ENCODE measurements at places on chromosomes 16 and 17.
A peak's percentile ranks its signal among the peaks of the same experiment; 100 is the strongest.

- peak; percentile 23 for DNase-seq
Observed at GRCh38 chr16:71626018-71626857, at the start of gene MARVELD3. MARVELD3 (plus strand) TSS chr16:71626184; CDS start chr16:71626230, 46 bp downstream.

DNA sequence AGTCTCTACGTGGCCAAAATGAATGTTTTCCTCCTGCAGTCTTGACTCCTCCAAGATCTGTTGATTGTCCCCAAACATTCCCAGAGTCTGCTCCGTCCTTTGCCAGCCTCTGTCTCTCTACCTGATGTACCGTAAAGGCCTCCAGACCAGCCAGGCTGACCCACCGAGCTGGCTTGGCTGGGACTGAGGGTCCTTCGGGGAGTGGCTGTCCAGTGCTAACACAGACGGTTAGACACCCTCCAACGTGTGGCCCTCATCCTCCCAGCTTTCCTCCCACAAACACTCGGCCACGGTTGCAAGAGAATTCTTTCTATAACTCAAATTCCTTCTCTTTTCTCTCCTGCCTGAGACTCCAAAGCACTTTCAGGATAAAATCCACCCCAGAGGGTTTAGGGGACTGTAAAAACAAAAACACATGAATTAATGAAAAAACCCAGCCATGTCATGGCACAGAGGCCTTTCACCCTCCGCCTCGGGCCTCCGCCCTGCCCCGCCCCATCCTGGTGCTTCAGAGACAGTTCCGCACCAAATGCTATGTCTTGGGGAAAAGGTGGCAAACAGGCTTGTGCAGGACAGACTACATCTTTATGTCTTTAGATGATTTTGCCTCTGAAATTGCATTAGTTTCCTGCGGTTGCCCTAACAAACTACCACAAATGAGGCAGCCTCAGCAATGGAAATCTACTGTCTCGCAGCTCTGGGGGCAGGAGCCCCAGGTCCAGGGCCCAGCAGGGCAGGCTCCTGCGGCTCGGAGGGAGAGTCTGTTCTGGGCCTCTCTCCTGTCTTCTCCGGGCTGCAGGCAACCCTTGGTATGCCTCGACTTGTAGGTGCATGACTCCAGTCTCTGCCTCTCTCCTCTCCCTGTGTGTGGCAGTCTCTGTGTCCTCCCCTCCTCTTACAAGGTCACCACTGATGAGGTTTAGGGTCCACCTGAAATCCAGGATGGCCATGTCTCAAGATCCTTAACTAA lies 72.5 kb upstream of the CBX4 start:
- no peak for DNase-seq

DNA sequence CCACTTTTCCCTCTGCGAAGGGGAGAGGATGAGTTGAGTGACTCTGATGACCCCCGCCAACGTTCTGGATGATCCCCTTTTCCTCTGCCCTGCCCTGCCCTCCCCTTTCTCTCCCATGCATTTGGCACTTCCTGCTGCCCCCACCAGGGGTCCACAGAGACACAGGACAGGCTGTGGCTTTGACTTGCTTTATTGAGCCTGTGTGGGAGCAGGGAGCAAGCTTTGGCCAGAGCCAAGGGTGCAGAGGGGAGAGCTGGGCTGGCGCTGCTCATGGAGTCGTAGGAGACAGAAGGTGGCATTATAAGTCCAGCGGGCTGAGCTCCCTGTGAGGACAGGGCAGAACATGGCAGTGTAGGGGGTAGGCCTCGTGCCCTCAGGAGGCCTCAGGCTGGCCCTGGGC lies 1.6 kb downstream of the PPY start:
- peak; percentile 71 for DNase-seq

DNA sequence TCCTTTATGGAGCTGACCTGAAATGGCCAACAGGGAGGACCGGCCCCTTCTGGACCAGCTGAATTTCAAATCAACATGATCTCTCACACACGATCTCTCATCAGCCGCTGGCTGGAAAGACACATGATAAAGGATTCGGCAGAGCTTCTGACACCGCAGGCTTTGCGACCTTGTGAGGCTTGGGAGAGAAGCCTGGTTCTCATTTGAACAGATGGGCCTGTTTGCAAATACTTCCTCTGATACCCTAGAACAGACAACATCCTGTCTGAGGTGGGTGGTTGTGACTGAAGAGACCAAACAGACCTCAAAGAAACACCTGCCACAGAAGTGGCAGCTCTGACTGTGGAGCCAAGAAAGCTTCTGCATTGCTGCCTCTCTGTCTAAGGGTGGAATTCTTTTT lies 77.9 kb upstream of the SDK2 start:
- DNase-seq = no peak

- DNase-seq = no peak
Observed at GRCh38 chr16:73028721-73029361, 19.1 kb downstream of the ZFHX3 start.

DNA sequence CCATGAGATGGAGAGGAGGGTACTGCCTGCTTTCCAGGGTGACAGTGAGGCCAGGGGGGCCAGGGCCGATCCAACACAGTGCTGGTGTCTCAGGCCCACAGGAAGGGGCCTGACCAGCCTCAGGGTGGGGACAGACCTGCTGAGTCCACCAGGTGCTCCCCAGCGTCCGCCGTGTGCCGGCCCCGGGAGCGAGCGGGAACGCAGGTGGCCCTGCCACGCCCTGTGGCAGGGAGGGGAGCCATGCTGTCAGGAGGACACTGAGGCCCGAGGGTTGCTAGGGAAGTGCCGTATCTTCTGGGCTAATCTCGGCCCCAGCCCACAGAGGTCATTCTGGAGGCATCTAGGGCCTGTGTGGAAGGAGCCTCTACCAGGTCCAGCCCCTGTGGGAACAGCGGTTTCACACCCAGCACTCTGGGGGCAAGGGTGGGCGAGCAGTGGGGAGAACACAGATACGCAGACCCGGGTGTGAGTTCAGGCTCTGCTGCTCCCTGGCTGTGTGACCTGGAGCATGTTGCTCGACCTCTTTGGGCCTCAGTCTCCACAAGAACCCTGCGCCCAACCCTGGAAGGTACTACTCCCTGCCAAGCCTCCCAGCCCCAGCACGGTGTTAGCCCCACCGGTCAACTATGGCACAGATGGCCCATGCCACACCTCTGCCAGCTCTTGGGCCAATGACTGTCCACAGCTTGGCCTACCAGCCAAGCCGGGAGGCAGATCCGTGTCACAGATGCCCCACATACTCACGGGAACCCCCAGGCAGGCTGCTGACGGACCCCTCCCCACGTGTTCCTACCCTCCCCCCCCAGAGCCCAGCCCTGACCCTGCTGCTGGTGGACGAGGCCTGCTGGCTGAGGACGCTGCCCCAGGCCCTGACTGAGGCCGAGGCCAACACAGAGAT lies 43.9 kb upstream of the ZC3H18 start:
- no peak for DNase-seq

- no peak for DNase-seq
Observed at GRCh38 chr17:1975573-1975972, 49.6 kb downstream of the RTN4RL1 start.

DNA sequence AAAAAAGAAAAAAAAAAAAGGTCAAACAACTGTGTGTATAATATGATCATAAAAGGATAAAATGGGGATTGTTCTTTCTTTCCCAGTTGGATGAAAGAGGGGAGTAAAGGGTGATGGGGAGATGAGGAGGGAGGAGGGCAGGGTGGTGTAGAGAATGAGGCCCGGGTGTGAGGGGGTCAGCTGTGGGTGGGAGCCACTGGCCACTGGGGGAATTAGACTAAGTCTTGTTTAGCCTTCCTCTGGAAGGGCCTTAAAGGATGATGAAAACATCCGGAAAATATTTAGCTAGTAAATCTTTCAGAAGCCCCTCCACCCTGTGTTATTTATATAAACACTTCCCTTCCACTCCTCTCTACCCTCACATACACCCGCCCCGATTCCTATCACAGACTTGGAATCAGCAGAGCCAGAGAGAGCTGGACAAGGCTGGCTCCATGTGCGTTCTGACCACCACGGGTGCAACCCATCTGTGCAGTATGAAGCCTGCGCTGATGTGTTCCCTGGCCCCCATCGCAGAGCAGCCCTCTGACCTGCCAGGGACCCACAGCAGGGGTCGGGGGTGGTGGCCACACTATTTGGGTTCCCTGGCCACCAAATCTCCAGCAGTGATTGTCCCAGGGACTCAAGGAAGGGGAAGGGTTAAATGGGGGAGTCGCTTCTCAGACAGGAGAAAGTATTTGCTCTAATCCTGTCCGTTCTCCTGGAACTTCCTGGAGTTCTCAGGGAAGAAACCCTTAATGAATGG lies 72.7 kb downstream of the GAS7 start:
- DNase-seq = no peak

DNA sequence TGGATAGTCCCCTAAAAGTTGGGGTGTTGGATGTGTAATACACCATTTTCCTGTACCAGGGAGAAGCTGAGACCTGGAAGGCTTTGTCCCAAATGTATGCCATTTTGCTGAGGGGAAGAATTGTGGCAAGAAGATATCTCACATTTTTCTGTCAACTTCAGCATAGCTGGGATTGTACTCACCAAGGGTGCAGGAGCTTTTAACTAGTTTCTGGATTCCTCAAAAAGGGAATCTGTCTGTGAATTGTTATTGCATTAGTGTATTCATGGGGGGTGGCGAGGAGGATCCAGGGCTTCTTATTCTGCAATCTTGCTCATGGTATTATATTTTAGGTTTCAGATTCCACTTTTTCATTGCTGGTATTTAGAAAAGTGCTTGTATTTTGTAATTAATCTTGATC lies 208.2 kb upstream of the MYOCD start:
- no peak for DNase-seq

GRCh38 chr17:60792250-60792898 lies 114.7 kb downstream of the BCAS3 start:
- DNase-seq = no peak

- no peak for DNase-seq
Observed at GRCh38 chr17:49404906-49405305, 9.8 kb downstream of the PHB1 start.

DNA sequence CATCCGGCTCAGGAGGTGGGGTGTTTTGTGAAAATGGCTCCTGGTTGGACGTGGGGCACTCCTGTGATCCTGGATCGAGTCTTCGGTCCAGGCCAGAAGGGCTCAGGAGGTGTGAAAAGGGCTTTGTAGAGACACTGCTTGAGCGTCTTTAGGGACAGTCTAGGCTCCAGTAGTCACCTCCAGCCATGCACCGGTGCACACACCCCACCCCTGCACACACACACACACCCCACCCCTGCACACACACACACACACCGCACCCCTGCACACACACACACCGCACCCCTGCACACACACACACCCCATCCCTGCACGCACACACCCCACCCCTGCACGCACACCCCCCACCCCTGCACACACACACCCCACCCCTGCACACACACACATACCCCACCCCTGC lies 19.1 kb downstream of the CHMP1A start:
- DNase-seq = no peak

DNA sequence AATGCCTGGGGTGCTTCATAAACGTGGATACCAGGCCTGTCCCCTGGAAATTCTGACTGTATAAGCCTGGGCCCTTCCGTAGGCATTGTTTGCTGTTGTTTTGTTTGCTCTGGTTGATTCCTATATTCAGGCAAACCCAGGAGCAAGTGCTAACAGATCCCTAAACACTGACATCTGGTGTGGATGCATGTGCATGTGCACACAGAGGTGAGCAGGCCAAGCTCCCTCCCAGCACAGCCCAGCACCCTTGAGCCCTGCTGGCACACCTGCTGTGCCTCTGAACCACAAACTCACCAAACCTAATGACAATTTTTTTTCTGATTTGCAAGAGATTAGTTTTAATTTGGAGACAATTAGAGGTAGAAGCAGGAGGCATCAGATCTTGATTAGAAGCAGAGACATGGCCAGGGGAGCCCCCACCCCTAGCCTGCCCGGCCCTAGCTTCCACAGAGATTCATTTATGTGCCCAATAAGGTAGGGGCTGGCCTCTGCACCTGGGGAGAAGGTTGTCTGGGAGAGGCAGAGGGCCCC lies 40.4 kb downstream of the TMEM132E start:
- no peak for DNase-seq

GRCh38 chr17:44137891-44138709 lies 3.6 kb upstream of the HROB start:
- peak; percentile 99 for DNase-seq

- no peak for DNase-seq
Observed at GRCh38 chr17:3433741-3434140, at the start of gene OR1E2. OR1E2 (minus strand) TSS chr17:3433841; CDS start chr17:3433841, 0 bp downstream.

DNA sequence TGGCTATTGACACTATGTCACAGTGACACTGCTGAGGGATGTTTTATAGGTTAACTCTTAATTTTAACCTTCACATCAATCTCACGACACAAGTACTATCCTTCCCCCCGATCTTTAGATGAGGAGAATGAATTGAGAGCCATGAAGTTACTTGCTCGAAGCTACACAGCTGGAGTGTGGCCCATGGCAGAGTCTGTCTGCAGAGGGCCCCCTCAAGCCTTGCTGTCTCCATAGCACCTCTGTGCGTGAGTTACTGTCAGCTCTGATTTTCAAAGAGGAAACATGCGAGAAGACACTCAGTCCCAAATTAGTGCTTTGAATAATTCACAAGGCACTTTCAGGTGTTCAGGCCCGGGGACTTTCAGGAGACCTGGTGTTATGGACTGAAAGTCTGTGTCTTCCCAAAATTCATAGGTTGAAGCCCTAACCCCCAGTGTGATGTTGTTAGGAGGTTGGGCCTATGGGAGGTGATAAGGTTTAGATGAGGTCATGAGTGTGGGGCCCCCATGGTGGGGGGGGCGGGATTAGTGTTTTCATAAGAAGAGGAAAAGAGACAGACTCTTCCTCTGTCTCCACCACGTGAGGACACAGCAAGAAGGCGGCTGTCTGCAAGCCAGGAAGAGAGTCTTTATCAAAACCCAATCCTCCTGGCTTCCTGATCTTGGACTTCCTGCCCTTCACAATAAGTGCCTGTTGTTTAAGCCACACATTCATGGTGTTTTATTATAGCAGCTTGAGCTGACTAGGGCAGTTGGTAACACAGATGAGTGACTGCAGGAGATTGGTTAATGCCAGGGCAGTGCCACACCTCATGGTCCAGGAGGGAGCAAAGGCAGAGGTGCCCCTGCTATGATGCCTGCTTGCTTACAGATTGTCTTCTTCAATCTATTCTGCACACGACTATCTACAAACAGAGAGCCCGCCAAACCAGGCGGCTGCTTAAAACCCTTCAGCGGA lies 281.8 kb downstream of the HAPSTR1 start:
- no peak for DNase-seq

GRCh38 chr16:23148513-23149266 lies 562 bp downstream of the USP31 start:
- peak; percentile 75 for DNase-seq

DNA sequence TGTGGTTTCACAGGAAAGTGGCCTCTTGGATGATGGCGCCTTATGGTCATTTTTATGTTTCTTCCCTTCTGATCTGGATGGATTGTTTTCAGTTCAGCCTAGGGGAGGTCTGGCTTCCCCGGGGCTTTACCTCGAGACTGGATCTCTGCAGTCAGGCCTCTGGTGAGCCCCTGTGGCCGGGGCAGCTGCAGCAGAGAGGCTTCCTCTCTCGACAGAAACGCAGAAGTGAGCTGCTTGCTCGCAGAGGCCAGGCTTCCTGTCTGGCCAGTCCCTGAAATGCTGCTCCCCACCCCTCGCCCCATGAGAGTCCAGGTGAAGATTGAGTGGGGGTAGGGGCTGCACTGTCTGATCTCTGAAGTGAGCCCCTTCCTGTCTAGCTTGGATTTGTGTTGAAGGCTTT lies 44.0 kb downstream of the PLCG2 start:
- DNase-seq = no peak

GRCh38 chr16:3295783-3296182 lies 9.4 kb downstream of the TIGD7 start:
- no peak for DNase-seq

GRCh38 chr17:21510686-21511362 lies 134.7 kb downstream of the KCNJ12 start:
- peak; percentile 3 for DNase-seq

Data from astrocyte of the hippocampus (primary cell).